ENCODE measurements at places on chromosomes 1 and 21.

- ATAC-seq: no peak
Measured at GRCh38 chr1:25760122-25760719, 39.8 kb upstream of the SELENON start.

DNA sequence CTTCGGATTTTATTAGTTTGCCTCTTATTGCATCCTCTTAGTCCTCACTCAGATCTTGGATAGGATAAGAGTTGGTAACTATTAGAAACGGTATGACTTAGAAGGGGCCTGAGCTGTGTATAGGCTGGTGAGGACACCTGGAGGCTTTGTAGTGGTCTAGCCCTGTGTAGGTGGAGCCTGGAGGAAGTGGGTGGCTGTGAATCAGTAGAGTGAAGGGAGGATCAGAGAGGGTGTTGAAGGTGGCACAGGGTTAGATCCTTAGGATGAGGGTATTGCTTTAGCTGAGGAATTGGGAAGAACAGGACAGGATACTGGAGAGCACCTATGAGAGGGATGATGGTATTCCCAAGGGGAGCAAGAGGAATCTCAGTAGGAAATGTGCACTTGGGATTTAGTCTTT, 5.7 kb downstream of the VANGL1 start:
- peak; percentile 71 for ATAC-seq

DNA sequence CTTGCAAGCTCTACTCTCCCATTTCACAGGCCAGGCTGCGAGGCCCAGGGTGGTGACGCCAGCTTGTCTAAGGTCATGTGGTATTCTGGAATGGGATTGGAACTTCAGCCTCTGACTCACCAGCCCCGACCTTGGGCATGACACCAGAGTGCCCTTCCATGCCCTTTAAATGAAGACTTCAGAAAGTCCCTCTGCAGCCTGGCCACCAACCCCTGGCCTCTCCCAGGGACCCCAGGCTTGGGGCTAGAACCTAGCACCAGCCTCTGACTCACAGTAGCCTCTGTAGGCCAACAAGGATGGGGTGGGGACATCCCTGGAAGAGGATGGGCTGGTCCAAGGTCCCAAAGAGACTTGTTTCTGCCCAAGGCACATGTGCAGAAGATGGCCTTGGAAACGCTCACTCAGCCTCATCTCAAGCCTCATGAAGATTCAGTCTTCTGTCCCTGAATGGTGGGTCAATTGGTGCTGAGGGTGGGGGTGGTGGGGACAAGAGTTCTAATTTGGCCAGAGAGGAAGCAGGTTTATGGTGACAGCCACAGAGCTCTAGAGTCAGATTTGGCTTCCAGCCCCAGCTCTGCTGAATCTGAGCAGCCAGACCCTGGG, 36.1 kb upstream of the RUNX3 start:
- ATAC-seq: peak; percentile 25

DNA sequence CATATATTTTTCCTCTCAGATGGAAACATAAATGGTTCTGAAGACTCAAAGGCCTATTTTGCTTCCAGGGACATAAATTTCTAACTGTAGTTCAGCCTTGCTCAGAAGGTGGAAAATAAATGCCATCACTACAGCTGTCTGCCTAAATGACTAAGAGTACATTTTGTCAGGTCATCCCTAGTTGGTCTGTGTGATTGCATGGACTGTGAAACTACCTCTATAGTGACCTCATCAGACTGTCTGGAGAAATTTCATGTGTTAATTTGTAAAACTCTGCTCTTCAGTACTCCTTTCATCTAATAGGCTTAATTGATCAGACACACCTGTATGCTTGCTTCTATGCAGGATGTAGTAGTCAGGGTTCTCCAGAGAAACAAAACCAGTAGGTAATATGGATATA, 886.9 kb downstream of the AMY1C start:
- no peak for ATAC-seq

DNA sequence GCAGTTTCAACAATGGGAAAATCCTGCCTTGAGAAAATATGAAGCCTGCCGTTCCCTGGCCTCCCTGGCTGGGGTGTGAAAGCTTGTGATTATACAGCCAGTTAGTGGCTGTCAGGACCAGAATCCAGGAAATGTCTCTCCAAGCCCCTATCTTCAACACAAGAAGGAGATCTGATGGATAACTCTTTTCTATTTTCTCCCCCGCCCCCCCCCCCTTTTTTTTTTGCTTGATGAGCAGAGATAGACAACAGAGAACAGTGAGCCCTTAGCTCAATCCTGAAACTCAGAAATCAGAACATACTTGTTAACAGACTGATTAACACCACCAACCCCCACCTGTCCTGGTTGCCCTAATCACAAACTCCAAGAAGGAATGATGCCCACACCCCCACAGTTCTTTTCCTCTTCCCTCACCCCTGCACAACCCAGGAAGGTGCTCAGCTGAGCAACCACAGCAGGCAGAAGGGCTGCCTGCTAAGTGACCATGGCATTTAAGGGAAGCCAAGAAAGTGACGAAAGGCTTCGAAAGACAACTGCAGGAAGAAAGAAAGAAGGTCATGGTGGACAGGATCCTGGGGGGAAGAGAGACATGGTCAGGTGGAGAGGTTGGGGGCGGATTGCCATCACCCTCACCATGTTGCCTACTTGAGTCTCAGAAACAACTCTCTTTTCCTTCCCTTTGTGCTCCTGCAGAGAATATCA, 12.3 kb upstream of the DENND2D start:
- ATAC-seq: no peak

GRCh38 chr1:169245706-169246105, 121.9 kb downstream of the NME7 start:
- ATAC-seq: no peak

- no peak for ATAC-seq
Measured at GRCh38 chr1:79899914-79900313, 893.4 kb upstream of the ADGRL4 start.

DNA sequence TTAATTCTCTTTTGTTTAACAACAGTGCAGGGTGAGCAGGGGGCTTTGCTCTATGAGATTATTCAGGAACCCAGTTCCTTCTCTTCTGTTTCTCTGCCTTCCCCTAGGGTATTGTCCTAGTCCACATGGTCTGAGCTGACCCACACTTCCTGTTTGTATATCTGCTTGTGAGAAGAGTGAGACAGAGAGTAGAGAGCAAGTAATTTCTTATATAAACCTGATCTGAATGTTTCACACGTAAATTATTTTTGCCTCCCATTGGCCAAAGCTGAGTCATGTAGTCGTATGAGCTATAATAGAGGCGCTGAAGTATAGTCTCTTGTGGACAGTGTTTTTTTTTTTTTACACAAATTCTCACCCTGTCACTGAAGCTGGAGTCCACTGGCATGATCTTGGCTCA, 134.2 kb upstream of the SERTAD4 start:
- no peak for ATAC-seq

- ATAC-seq: no peak
Measured at GRCh38 chr1:87394513-87394912, 65.8 kb downstream of the LMO4 start.

All from activated T-helper 17 cell treated with anti-CD3 and anti-CD28 coated beads, Interleukin-2, amount 50 U/mL, for 72 hours (primary cell).